ENCODE measurements at places on chromosomes 6 and 20. TPM values are rescaled to one million over a fixed set of nuclear protein-coding genes. Genes with fewer than 3 reads are reported as not detected.

IL17A gene
- not detected for total RNA-seq

TCF15 gene
- total RNA-seq: not detected

MAP7 gene
- 3.3 TPM for total RNA-seq

PRPH2 gene
- not detected for total RNA-seq

TRIM40 gene
- not detected for total RNA-seq

- no peak overlapping the region for H3K4me3 ChIP-seq
- no peaks in the 10 kb centered on the region for H3K36me3 ChIP-seq
- peaks cover 11% of the 10 kb centered on the region for H3K4me1 ChIP-seq
- no peak overlapping the region for H3K27ac ChIP-seq
- peaks cover 40% of the 10 kb centered on the region for H3K27me3 ChIP-seq
These were observed 44.3 kb downstream of the CPXM1 start for GRCh38 chr20:2756056-2756611.

DNA sequence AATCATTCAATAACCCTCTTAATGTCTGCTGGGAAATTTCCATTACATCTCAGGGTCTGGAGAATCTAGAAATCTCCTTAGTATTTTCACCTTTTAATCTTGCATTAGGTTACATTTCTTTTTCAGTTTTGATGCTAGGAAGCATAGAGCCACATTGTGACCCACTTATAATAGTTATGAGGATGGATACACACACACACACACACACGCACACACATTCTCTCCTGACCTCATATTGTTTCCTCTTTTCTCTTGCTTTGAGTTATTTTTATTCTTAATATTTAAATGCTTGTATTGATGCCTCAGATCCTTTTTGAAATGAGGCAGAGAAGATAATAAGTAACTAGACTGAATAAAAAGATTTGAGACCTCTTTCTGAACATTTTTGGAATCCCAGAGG lies 128.4 kb downstream of the KLHL32 start:
- H3K27me3 ChIP-seq: no peaks in the 10 kb centered on the region
- no peak for DNase-seq
- H3K27ac ChIP-seq: no peak overlapping the region
- H3K4me3 ChIP-seq: no peak overlapping the region
- no peaks in the 10 kb centered on the region for H3K36me3 ChIP-seq
- H3K4me1 ChIP-seq: no peaks in the 10 kb centered on the region

GRCh38 chr6:72646604-72647485 lies 25.0 kb downstream of the KCNQ5 start:
- H3K4me1 ChIP-seq: peaks cover 23% of the 10 kb centered on the region
- no peak for DNase-seq
- no peak overlapping the region for H3K27ac ChIP-seq
- no peaks in the 10 kb centered on the region for H3K36me3 ChIP-seq
- no peaks in the 10 kb centered on the region for H3K27me3 ChIP-seq
- H3K4me3 ChIP-seq: no peak overlapping the region

DNA sequence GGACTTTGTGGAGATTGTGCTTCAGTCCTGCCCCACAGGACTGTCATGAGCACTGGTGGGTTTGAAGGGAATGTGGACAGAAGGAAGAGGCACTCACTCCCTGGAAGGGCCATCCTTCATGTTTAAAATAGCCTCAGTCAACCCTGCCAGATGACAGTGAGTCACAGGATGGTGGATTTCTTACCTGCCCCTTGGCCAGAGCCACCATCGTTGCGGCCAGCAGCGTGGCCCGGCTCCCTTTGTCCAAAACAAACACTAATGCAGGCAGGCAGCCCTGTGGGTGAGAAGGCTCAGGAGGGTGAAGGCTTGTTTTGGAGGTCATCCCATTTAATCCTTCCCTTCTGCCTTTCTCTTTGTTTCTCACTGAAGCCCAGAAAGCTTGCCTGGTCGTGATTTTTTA lies 422.7 kb downstream of the CD83 start:
- H3K4me1 ChIP-seq: peaks cover 11% of the 10 kb centered on the region
- H3K36me3 ChIP-seq: no peaks in the 10 kb centered on the region

GRCh38 chr6:22466665-22467245 lies 102.6 kb upstream of the HDGFL1 start:
- H3K4me3 ChIP-seq: no peak overlapping the region
- peaks cover 11% of the 10 kb centered on the region for H3K4me1 ChIP-seq
- no peaks in the 10 kb centered on the region for H3K27me3 ChIP-seq
- DNase-seq: no peak

DNA sequence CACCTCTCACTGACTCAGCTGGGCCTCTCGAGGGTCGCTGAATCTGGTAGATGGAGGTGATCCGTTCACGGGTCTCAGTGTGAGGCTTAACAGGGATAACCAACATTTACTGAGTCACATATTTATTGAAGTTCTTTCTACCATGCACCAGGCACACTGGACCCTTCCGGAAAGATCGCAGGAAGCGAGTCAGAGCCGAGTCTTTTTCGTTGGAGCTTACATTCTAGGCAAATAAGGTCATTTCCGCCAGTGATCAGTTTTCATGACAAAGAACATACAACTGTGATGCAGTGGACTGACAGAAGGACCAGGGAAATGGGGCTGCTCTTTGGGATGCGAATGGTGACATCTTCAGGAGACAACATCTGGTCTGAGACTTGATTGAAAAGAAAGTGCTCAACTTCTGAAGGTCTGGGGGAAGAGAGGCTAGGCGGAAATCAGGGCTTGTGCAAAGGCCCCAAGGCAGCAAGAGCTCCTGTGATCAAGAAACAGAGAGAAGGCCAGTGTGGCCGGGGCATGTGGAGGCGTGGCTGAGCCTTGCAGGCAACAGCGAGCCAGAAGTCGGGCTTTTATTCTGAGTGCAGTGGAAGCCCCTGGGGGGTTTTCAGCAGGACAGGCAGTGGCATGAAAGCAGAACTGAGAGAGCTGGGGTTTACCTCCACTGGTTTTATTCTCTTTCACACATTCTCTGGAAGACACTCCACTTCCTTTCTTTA lies 56.7 kb downstream of the APCDD1L start:
- H3K4me3 ChIP-seq: no peak overlapping the region
- peaks cover 28% of the 10 kb centered on the region for H3K4me1 ChIP-seq
- peak; percentile 42 for DNase-seq
- H3K36me3 ChIP-seq: no peaks in the 10 kb centered on the region
- H3K27me3 ChIP-seq: no peaks in the 10 kb centered on the region
- peak overlapping the region; percentile 60 for H3K27ac ChIP-seq

DNA sequence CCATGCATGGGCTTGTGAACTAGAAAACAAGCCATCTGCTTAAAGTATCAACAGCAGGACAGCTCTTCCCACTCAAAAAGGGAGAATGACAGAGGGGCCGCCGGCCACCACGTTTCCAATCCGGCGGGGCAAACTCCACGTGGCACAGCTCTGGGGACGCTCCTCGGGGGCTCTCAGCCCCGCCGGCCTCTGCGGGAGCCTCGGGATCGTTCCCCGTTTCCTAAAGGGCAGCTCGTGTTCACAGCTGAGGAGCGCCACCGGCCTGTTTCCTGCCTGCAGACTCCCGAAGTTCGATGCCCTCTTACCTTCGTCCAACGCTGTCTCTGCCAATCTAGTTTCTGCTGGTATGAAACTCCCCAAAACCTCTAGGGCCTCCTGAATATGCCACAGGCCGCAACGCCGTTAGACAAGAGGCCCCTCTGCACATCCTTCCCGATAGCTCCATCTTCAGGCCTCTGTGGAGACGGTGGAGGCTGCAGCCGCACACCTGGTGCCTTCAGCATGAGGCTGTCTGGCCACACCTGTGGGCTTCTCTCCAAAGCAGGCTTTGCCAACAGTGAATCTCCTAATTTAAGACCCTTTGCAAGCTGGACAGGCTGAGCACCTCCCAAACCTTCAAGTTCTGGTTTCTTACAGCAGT lies 46.5 kb downstream of the KCNQ2 start:
- no peak overlapping the region for H3K4me3 ChIP-seq
- no peaks in the 10 kb centered on the region for H3K27me3 ChIP-seq
- no peaks in the 10 kb centered on the region for H3K36me3 ChIP-seq
- no peak for DNase-seq

DNA sequence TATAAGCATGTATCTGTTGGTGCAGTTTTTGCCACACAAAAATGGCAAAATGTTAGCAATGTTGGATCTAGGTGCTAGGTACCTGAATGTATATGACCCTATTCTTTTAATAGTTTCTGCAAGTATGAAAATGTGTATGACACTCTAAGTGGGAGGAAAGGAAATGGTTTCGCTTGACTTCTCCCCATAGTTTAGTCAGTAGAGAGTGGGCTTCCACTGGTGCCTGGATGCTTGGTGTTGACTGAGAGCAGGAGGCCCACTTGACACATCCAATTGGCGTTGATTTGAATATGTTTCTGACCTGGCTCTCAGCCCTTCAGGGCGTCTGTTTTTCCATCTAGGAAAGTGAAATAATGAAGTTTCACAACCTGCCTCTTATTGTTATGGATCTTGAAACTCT lies 41.8 kb upstream of the GABRR1 start:
- no peak for DNase-seq
- H3K36me3 ChIP-seq: no peaks in the 10 kb centered on the region
- no peaks in the 10 kb centered on the region for H3K4me1 ChIP-seq
- H3K27me3 ChIP-seq: no peaks in the 10 kb centered on the region
- no peak overlapping the region for H3K27ac ChIP-seq

DNA sequence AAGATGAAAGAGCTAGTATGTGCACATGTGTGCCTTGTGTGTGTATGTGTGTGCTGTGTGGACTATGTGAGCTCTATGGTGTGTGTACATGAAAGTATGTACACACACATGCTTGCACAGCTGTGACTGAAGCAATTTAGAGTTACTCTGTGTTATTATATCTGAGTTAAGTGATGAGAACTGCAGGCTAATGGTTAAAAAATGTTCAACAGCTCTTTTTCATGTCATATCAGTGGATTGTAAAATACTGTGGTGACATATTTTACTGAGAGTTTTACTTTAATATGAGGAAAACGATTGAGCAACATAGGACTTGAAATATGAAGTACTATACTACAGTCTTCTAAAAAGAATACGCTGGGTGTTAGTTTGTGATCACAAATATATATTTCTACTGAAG lies 195.7 kb upstream of the KCNK16 start:
- no peaks in the 10 kb centered on the region for H3K4me1 ChIP-seq
- no peaks in the 10 kb centered on the region for H3K36me3 ChIP-seq
- no peaks in the 10 kb centered on the region for H3K27me3 ChIP-seq
- DNase-seq: no peak

- peaks cover 11% of the 10 kb centered on the region for H3K4me1 ChIP-seq
- DNase-seq: no peak
- H3K27me3 ChIP-seq: no peaks in the 10 kb centered on the region
- H3K27ac ChIP-seq: no peak overlapping the region
These were observed 82.9 kb upstream of the ATXN1 start for GRCh38 chr6:16844183-16844582.

DNA sequence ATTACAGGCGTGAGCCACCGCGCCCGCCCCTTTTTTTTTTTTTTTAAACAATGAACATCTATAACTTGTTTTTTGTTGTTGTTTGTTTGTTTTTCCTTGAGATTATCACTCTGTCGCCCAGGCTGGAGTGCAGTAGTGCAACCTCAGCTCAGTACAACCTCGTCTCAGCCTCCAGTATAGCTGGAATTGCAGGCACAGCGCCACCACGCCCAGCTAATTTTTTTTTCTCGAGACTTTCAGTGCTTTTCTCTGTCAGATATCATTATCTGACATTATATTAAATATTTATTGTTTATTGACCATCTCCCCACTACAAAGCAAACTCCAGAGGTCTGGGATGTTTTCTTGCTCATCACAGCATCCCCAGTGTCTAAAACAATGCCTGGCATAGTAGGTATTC lies 2.3 kb upstream of the DLK2 start:
- no peaks in the 10 kb centered on the region for H3K36me3 ChIP-seq
- no peaks in the 10 kb centered on the region for H3K4me1 ChIP-seq
- H3K27ac ChIP-seq: no peak overlapping the region

DNA sequence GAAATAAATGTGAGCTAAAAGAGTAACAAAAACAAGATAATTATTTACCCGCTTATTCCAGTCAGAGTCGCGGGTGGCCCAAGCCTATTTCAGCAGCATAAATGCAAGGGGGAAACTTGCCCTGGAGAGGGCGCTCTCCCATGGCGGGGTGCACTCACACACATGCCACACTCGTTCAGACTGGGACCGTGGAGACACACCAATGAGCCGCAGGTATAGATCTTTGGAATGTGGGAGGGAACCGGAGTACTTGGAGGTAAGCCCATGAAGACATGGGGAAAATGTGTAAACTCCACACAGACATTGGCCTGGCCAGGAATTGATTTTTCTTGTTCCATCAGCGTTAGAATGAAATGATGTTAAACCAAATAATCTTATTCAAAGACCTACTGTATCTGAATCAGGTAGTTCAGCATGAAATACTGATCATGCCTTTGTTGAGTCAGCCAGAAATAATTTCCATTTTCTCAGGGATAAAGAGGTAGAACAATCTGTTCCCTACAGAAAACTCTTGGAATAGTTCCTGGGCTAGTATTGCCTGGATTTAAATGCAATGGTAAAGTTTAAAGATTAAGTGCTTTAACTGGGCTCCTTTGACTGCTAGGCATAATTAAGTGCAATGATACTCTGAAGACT lies 191.5 kb downstream of the MCHR2 start:
- H3K4me3 ChIP-seq: no peak overlapping the region
- H3K27ac ChIP-seq: no peak overlapping the region
- no peak for DNase-seq
- H3K27me3 ChIP-seq: no peaks in the 10 kb centered on the region

- DNase-seq: peak; percentile 6
- no peak overlapping the region for H3K27ac ChIP-seq
- H3K36me3 ChIP-seq: no peaks in the 10 kb centered on the region
These were observed 1729.5 kb downstream of the GRIK2 start for GRCh38 chr6:103122766-103123601.

DNA sequence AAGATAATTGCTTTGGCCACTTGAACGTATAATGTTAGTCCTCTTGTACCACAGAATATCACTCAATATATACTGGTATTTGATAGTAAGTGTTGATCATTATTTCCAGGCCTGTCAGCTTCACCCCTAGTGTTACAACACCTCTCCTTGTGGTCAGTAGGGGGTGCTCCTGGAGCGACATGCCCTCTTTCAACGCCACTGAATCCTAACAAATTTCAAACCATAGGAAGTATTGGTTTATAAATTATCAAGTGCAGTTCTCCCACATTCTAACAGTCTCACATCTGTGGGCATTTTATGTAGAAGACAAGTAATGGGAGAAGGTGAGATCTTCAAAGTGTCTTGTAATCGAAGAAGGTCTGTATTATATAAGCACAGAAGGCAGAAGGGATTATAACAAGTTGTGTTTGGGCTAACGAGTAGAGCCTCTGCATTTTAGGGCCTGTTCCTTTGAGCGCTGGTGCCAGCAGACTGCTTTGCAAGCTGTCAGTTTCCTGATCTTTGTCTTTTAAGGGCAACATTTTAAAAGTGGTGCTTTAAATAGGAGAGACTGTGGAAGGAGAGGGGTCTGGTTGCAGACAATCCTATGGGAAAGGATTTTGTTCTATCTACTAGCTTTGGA lies 57.1 kb upstream of the CEP162 start:
- peaks cover 4% of the 10 kb centered on the region for H3K4me1 ChIP-seq
- no peak overlapping the region for H3K27ac ChIP-seq
- H3K27me3 ChIP-seq: no peaks in the 10 kb centered on the region
- H3K4me3 ChIP-seq: no peak overlapping the region
- no peak for DNase-seq

- DNase-seq: no peak
- H3K27ac ChIP-seq: no peak overlapping the region
- no peaks in the 10 kb centered on the region for H3K27me3 ChIP-seq
- H3K36me3 ChIP-seq: no peaks in the 10 kb centered on the region
- no peak overlapping the region for H3K4me3 ChIP-seq
These were observed 18.1 kb downstream of the STXBP5 start for GRCh38 chr6:147222160-147222838.

Data from astrocyte (in vitro differentiated cells and primary cell).